ENCODE measurements at places on chromosomes 16 and 17.
A peak's percentile ranks its signal among the peaks of the same experiment; 100 is the strongest.

DNA sequence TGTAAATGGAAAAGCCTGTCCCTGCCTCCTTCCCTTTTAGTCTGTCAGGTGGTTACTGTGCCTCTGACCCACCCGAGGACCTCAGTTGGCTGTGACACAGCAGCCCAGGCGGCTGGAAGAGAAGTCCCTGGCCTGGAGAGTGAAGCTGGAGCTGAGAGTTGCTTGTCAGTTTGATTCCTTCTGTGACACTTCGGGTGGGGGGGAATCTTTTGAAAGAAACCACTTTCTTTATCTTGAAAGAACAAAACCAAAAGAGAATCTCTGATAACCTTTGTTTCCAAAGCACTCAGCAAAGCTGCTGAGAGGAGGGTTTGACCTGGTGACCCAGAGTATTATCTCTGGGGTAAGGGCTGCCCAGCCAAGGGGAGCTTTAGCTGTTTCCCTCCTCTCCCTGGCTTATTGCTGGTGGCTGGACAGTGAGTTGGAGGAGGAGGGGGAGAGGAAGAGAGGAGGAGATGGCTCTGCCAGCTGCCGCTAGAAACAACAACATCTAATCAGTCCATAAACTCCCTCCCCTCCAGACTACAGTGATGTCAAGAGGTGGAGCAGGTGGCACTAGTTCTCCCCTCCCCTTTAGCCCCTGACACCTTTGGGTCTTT is 34.0 kb downstream of the YPEL2 start:
- no peak for DNase-seq

DNA sequence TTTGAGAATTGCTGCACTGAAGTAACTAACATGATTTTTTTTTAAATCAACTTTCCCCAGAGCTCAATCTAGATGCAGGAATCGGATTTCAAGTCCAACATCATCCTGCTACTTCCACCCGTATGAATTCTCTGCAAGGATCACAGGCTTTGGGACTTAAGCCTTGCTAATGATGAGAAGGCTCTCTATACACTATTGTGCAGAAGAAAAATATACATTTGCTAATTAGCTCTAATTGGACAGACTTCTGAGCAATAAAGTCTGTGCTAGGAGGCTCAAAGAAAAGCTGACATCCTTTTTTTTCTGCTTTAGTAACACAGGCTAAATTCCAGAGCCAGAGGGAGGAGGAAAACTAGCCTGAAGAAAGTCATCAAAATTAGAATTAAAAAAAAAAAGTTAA is 433.6 kb downstream of the PMP22 start:
- DNase-seq, result no peak

GRCh38 chr16:87723226-87723623 is 42.6 kb downstream of the KLHDC4 start:
- no peak for DNase-seq

GRCh38 chr17:38798614-38799500 is 499 bp downstream of the PIP4K2B start:
- DNase-seq, result peak; percentile 15

GRCh38 chr17:49795372-49795771 is 6.9 kb downstream of the KAT7 start:
- no peak for DNase-seq

DNA sequence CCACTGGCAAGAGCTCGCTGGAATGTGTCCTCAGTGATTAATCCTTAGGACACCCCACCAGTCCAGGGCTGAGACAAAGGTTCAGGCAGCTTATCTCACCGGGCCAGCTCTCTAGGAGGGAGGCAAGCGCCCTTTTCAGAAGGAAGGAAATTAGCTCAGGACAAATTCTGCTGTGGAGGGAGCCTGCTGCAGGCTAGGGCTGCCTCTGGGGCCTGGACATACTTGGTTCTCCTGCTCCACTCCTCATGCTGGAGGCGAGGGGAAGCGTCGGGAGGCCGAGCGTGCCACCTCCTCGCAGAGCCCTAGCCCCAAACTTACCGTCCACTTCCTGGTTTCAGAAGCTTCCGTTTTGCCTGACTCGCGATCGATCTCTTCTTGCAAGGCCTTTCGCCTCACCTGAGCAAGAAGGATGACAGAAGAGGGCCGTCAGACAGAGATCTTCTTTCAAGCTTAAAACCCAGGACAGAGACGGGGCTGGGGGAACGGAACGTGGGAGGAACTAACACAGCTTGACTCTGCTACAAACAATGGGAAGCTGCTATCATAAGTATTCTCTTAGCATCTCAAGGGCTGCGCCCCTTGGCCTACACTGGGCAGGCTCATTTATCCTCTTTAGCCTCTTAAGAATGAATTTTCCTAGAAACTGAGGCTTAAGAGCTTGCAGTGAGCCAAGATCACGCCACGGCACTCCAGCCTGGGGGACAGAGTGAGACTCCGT is 7.7 kb downstream of the KNOP1 start:
- no peak for DNase-seq

DNA sequence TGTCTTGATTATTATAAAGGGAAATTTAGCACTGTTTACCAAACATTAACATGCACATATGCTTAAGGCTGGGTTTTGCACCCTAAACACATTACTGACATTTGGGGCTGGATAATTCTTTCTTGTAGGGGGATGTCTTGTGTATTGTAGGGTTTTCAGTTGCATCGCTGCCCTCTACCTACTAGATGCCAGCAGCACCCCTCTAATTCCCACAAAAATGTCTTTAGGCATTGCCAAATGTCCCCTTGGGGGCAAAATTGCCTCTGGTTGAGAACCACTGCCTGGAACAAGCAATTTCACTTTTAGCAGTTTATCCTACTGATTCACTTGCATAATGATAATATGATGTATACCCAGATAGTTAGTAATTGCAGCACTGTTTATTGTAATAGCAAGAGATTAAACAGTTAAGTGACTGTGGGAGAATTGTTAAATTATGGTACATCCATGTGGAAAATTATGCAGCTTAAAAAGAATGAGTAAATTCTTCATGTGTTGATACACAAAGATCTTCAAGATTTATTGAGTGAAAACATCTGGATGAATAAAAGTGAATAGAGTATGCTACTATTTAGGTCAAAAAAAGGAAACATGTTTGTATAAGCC is 18.4 kb downstream of the PRSS54 start:
- DNase-seq, result no peak

GRCh38 chr17:82103553-82104451 is 5.8 kb upstream of the FASN start:
- no peak for DNase-seq

DNA sequence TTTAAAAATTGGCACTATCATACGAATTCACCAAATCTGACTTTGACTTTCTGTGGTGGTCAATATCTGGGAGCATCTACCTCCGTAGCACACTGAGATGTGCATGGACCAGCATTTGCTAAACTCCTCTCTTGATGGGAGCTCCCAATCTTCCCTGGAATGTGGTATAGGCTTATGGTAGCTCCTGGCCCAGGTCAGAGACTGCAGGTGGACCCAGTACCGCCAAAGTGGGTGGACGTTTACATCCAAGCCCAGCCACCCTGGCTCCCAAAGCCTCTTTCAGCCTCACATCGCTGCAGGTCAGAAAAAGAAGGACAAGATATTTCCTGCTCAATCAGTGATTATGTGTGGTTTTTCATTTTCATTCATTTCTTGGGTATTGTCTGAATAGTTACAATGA is 43.1 kb upstream of the NKD1 start:
- no peak for DNase-seq

- no peak for DNase-seq
Observed at GRCh38 chr17:13420418-13420826, 181.3 kb downstream of the HS3ST3A1 start.

DNA sequence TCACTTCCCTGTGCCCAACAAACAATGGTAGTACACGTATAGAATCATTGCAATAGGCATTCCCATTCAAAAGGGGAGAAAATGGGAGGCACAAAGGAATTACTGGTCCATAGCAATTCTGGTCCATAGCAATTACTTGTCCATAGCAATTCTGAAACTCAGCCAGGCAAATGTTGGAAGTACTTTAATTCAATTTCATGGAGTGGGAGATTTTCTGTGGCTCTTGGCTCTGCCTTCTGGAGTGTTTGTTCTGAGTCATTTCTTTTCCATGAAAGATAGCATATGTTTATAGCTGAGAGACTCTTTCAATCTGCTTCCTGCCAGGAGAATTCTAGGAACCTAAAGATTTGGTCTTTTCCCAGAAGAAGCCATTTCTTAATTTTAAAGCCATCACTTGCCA is 182.8 kb upstream of the ELAC2 start:
- no peak for DNase-seq

GRCh38 chr17:50484386-50485155 is 5.9 kb downstream of the RSAD1 start:
- no peak for DNase-seq

DNA sequence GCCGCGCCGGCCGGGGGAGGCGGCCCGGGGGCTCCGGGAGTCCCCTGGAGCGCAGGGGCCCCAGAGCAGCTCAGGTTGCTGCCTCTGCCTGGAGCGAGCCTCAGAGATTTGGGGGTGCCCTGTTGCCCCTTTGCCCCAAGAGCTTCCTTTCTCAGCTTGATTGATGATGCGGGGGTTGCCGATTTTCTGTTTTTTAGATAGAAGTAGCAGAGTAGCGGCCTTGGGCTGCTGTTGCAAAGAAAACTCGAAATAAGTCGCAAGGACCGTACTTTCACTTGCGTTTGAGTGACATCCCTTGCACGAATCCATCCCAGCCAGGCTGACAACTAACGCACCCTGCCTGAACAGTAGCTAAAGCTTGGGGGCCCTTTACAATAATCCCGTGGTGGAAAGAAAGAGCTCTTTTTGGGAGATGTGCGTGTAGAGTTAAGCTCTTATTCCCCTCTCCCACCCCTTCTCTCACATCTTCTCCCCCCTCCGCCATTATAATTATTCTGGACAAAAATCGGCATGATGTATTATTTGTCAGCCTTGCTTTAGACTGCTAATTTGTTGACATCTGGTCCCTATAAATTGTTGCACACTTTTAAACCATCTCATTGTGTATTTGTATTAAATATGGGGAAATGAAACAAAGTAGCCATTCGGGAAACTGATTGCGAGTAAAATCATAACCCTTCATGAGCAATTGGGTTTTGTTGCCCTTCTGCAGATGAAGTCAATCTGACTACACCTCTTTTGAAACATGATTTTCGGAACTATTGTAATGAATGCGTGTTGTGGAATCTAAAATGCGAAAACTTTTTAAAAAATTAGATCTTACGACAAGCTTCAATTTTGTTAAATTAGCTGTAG is 873 bp downstream of the USP10 start:
- no peak for DNase-seq

DNA sequence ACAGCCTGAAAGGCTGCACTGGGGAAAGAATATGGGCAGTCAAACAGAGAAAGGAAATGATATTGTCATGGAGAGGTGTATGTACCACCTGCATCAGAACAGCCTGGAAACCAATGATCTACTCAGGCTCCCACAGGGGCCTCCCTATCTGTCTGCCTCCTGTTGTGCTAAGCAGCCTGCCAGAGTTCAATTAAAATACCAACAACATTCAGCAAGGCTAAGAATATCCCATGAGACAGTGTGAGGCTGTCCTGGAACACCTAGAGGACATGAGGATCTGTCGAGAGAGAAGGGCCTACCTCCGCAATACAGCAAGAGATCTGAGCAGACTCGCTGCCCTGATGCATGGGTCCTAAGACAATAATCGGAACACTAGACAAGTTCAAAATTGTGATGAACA is 8.4 kb downstream of the FXR2 start:
- DNase-seq, result no peak

- DNase-seq, result no peak
Observed at GRCh38 chr17:5571281-5571680, 13.0 kb downstream of the NLRP1 start.

GRCh38 chr17:28724500-28725165 is 1.4 kb downstream of the TLCD1 start:
- no peak for DNase-seq

GRCh38 chr17:62045109-62045508 is 20.0 kb downstream of the MED13 start:
- DNase-seq, result no peak

- DNase-seq, result no peak
Observed at GRCh38 chr16:67013233-67013822, 15.6 kb upstream of the CBFB start.

DNA sequence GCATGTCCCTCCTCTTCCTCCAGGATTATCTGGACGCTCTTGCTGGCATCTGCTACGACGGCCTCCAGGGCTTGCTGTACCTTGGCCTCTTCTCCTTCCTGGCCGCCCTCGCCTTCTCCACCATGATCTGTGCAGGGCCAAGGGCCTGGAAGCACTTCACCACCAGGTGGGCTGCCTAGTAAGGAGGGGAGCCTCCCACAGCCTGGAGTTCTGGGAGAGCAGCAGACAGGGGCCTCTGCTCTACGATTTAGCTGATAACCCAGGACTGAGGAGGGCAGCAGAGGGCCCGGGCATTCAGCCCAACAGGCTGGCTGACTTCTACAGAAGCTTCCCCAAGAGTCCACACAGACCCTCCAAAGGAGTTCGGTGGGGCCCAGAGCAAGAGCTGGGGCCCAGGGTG is 21.8 kb upstream of the DNAI2 start:
- DNase-seq, result no peak

GRCh38 chr17:67959510-67959909 is 36.8 kb downstream of the C17orf58 start:
- no peak for DNase-seq

GRCh38 chr16:21159281-21159951 is 942 bp downstream of the LDAF1 start:
- DNase-seq, result no peak

DNA sequence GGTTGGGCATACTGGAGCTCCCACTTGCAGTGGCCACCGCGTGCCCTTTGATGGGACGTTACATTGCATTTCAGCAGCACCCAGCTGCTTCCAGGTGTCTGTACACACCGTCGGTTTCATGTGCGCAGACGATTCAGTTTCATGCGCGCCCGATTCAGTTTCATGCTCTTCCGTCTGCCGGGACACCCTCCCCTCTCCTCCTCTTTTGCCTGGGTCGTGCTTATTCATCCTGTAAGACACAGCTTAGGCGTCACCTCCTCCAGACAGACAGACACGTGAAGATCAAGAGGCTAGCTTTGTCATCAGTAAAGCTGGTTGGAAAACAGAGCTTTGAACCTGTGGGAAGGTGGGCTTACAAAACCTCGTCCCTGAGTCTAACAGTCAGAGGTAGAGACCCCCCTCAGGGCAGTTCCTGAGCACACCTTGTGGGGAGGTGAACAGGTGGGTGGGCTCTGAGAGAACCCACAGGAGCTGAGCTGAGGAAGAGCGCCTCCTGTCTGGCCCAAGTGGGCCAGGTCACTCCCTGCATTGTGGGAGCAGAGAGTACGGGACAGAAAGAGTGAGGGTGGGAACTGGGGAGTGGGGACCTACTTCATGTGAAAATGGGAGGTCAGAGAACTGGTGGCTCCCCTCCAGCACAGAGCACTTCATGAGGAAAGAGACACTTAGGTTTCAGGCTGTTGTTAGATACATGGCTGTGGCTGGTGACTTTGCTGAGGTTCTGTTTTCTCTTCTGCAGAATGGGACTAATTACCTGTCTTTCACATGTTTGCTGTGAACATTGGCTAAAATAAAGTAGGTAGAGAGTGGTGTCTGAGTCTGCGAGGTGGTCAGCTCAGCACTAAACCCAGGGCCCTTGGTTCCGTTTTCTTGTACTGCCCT is 122.1 kb downstream of the SNX29 start:
- no peak for DNase-seq

- no peak for DNase-seq
Observed at GRCh38 chr17:17381446-17382064, 78.4 kb downstream of the NT5M start.

- no peak for DNase-seq
Observed at GRCh38 chr16:62751218-62751617, 715.0 kb upstream of the CDH8 start.

- no peak for DNase-seq
Observed at GRCh38 chr16:8278031-8278580, 312.2 kb downstream of the TMEM114 start.
